ENCODE measurements at places on chromosomes 12 and 14.

DNA sequence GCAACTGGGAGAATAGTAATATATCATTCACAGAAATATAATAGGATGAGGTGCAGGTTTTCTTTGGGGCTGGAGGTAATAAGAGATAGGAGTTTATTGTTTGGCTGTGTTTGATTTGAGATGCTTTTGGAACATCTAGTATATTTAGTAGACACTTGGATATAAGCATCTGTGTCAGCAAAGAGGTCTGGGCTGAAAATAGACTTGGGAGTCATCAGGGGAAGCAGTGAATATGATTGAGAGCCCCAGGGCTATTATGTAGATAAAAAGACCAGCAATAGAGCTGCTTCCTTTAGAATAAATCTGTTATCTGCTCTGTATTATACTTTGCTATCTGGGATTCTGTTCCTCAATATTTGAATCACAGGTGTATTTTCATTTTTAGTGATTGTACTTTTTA, 36.6 kb downstream of the SPATA7 start:
- no peak for DNase-seq

DNA sequence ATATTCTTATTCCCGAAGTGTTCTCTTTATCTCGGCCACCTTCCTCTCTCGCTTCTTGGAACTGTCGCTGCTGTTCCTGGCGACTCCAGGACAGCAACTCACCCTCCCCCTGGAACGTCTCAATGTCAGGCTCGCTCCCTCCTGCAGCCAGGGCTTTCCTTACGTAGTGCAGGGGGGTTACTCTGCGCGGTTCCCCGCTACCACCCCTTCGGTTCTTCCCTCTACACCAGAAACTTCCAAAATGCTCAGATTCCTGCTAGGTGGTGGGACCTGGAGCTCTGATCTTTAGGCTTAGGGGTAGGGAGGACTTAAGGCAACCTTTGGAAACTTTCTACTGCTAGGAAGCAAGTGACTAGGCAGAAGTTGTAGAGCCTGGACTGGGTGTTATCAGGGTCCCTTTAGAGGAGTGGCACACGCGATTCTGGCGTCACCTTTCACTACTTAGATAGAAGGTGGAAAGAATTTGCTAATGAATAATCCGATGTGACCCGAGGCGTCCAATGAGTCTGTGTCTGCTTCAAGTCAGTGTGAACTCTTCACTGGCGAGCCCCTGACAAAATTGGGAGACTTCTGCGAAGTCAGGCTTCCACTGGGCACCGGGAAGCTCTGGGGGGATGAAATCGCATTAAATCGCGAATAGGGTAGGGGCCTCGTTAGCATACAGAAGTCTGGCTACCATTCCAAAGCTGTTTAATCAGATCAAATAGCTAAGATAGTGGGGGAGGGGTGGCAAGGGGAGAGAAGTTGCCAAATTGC, 900 bp upstream of the DPF3 start:
- no peak for DNase-seq

- no peak for DNase-seq
Measured at GRCh38 chr12:121656122-121656521, 13.3 kb downstream of the MORN3 start.

DNA sequence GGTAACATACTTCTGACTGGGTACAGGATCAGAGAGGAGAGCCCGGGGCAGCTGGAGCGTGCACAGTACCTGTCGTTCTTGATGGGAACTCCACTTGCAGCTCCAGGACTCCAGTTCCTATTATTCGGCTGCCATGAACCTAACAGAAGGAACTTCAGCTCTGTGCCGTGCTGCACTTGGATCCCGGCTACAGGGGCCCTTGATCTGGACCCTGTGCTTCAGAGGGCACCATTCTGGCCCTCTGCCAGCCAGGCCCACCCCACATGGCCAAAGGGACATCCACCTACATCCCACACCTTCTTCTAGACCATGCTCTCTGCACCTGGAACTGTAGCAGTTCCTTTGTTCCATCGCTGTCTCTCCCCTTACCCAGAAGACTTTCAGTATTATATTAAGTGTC, 58.2 kb downstream of the PAX9 start:
- DNase-seq: no peak

- DNase-seq: no peak
Measured at GRCh38 chr14:60485057-60485597, 736 bp downstream of the C14orf39 start.

DNA sequence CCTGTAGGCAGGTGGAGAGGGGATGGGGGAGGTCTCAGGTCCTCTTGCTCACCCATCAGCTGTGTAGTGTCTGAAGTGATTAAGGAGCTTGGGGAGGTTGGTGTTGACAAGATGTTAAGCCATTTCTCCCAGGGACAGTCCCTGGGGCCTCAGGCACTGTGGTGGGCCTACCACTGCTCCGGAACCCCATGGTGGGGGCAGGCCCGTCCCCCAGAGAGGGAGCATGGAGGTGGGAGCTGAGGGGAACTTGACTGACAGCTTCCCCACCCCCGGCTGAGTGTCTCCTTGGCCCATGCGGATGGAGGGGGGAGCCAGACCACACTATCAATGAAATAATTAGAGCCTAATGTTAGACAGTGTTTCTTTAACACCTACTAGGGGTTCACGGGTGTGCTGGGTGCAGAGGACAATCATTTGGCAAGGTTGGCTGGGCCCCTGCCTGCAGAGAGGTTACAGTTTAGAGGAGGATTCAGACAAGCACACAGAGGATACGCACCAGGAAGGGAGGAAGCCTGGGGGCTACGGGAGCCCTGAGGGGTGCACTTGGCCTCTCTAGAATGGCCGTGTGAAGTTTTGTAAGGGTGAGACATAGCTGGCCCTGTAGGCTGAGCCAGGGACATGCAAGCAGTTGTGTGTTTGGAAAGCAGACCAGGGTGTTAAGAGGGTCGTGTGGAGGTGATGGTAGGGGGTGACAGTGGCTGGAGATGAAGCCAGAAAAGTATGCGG, 19.3 kb upstream of the KRT80 start:
- DNase-seq: no peak

DNA sequence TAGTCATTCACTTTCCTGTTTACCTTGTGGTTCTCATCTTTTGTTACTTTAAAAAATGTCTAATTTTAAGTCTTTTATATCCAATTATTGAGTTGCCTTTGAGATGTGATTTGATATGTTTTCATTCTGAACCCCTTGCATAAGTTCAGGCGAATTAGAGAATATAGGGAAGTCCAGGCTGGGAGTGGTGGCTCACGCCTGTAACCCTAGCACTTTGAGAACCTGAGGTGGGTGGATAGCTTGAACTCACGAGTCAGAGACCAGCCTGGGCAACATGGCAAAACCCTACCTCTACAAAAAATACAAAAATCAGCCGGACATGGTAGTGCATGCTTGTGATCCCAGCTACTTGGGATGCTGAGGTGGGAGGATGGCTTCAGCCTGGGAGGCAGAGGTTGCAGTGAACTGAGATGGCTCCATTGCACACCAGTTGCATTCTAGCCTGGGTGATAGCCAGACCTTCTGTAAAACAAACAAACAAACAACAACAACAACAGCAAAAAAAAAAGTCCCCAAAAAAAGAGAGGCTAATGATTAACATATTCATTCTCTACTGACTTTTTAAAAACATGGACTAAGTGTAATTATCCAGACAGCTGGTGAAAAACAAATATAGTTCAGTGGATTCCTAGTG, 451.1 kb upstream of the RGS6 start:
- DNase-seq: no peak

GRCh38 chr12:71703206-71703605, 17.3 kb downstream of the TMEM19 start:
- no peak for DNase-seq

- DNase-seq: no peak
Measured at GRCh38 chr12:5220099-5220498, 176.4 kb downstream of the KCNA5 start.

- no peak for DNase-seq
Measured at GRCh38 chr12:66905201-66905600, 226.3 kb upstream of the GRIP1 start.

DNA sequence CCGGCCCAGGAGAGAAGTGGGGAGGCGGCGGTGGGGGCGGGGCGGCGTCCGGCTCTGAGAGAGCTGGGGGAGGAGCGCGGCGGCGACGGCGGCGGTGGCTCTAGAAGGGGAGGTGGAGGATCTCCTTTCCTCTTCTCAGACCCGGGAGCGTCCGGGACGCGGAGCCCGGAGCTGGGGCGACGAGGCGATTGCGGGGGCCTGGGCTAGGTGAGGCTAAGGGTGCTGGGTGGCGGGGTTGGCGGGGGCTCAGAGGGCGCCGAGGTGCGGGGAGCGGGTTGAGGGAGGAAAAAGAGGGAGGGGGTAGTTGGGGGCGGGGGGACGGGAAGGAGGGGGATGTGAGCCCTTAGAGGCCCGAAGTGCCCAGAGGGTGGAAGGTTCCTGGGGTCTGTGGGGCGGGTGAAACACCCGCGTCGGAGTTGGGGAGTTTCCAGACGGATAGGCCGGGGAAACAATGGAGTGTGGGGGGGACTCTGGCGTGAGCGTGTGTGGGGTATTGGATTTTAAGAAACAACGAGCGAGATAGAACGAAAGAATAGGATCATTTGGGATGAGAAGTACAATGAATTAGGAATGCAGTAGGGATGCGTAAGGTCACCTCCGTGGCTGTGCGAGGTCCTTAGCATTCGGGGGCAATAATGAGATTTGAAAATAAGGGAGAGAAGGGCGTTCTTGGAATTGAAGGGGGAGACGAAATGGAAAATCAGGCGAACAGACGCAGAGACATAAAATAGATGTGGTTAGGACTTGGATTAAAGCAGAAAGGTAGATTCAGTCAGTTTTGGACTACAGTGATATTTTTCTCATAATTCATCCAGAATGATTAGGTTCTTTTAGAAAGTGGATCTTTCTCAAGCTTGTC, at the start of gene SPATS2:
Gene SPATS2 (plus strand): TSS at position 82 of the 859 bp plus-strand sequence. CDS start 93,551 bp downstream, outside the sequence.
- no peak for DNase-seq

DNA sequence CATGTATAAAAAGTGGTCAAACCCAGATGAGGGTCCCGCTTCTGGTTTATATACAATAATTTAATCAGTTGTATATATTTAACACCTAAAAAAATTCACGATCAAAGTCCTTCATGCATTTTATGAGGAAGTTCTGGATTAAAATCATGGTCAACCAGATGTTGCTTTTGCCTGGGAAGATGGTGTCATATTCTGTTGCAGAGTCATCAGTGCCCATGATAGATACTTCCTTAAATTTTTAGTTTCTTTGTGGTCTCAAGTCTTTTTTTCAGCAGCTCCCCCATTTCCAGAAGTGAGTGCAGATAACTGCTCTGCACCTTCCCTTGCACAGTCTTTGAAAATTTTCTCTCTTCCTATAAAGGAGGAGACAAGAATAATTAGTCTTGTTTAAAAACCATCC, 16.1 kb downstream of the ERP29 start:
- no peak for DNase-seq

- DNase-seq: no peak
Measured at GRCh38 chr12:97520106-97520505, 57.5 kb downstream of the RMST start.

Measured in fibroblast of skin of left quadriceps (primary cell).